ENCODE measurements at places on chromosomes 2 and 18. TPM values are rescaled to one million over a fixed set of nuclear protein-coding genes. Genes with fewer than 3 reads are reported as not detected.

KIF1A gene
- 214 TPM for total RNA-seq

SPATA3 gene
- not detected for total RNA-seq

DNA sequence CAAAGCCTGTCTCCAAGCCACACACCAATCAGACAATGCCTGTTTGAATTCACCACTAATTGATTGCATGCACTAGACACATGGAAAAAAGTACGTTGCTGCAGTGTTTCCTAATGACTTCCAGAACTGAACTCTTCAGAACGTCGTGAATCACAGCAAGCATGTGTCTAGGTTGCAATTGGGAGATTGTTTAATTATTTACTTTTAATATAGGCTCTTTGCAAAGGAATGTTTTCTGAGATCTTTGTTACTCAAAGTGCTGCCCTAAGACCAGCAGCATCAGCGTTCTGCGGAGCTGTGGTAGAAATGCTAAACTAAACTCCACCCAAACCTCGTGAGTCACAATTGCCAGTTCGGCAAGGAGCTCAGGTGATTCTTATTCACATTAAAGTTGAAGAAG, 52.7 kb upstream of the CCDC68 start:
- DNase-seq = peak; percentile 26

DLGAP1 gene
- 59.5 TPM for total RNA-seq

GRCh38 chr2:18559531-18560030, 872 bp downstream of the RDH14 start:
- no peak for DNase-seq

DNA sequence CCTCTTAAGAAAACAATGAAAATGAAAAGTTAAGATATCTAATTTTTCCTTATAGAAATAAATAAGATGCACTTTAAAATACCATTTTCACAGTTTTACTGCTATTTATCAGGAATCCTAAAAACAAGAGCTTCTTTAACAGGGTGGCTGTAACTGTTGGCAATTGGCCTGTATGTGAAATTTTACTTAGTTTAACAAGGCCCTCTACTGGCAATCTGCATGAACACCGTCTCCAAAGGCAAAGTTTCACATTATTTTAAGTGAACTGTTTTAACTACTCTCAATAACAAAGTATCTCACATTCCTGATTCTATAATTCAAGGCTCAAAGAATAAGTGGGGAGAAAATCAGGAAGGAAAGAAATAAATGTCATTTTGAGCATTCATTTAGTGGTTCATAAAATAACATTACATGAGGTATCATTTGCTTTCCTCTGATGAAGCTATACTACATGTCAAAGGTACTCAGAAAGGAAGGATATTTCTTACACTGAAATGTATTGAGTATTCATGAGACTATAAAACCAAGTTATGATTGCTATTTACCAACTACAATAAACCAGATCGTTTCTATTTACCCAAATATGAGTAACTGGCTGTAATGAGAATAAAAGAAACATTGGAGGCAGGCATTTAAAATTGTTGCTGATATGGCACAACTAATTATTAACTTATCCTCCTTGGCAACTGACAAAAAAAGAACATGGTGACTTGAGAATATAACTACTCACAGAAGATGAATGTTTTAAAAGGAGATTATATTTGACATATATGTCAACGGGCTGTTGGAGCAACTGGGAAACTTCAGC, 7.0 kb downstream of the NCKAP5 start:
- peak; percentile 77 for DNase-seq

MARCHF4 gene
- 1.2 TPM for total RNA-seq

Measured in GM23338 (cell line).